ENCODE measurements at places on chromosomes 13 and 19.

DNA sequence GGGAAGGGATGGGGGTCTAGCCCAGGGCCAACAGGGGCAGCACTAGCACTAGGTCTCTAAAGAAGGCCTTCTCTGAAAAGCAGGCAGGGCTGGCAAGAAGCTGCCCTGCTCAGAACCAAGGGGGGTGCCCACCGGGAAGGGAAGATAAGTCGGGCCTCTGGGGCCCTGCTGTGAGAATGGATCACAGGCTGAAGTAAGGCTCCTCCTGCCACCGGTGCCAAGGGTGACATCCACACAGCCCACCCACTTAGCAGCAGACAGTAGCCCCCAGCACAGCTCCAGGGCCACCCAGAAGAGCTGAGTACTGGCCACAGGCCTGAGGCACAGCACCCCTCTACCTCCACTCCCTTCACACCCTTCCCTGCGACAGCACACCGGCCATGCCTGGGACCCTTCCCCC, 5.9 kb downstream of the ELL start:
- DNase-seq: no peak

DNA sequence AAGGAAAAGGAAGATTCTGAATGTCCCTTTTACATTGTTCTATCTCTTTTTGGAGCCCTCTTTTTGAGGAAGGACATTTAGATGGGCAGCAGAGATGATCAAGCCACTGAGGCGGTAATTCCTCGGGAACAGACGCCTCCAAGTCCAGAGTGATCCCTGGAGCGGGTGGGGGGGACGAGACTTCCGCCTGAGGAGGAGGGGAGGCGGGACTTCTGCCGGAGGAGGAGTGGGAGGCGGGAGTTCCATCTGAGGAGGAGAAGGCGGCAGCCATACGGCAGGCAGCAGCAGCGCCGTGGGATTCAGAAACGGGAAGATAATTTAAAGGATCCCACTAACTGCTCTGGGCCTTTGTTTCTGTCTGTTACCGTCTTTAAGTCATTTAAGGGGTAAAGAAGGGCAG, 37.6 kb upstream of the CD177 start:
- DNase-seq: no peak

GRCh38 chr13:44373247-44373600, 400 bp upstream of the SERP2 start:
- no peak for DNase-seq

- peak; percentile 1 for DNase-seq
Observed at GRCh38 chr13:52738719-52739467, 727 bp downstream of the CNMD start.

DNA sequence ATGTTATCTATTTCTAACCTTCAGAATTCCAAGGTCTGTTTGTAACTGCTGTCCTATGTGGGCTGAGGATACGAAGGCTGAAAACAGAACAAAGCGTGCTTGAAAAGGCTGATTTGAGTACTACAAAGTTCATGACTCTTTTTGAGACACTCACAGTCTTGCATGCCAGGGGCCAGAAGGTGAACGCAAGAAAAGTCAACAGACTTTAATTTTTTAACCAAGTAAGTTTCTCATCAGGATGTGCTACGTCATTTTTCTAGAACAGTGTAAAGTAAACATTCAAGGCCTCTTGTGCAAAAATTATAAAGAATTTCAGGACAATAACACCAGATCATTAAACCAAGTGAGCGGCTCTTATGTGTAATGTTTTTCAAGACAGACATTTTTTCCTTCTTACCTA, 163.5 kb downstream of the COG6 start:
- DNase-seq: no peak

GRCh38 chr19:45202637-45203036, 24.1 kb downstream of the BLOC1S3 start:
- DNase-seq: no peak

GRCh38 chr13:81658598-81659370, 1317.9 kb upstream of the SPRY2 start:
- no peak for DNase-seq

GRCh38 chr13:50200569-50200968, 185.3 kb downstream of the KCNRG start:
- no peak for DNase-seq

GRCh38 chr19:49064768-49065611, at the start of gene NTF4:
NTF4 (minus strand) TSS chr19:49064818; CDS start chr19:49061997, 2,821 bp downstream.
- DNase-seq: no peak

- DNase-seq: peak; percentile 88
Observed at GRCh38 chr13:28658796-28659620, at the start of gene POMP. POMP (plus strand) TSS chr13:28659130; CDS start chr13:28659185, 55 bp downstream.

- no peak for DNase-seq
Observed at GRCh38 chr13:46953941-46954340, 57.1 kb upstream of the HTR2A start.

DNA sequence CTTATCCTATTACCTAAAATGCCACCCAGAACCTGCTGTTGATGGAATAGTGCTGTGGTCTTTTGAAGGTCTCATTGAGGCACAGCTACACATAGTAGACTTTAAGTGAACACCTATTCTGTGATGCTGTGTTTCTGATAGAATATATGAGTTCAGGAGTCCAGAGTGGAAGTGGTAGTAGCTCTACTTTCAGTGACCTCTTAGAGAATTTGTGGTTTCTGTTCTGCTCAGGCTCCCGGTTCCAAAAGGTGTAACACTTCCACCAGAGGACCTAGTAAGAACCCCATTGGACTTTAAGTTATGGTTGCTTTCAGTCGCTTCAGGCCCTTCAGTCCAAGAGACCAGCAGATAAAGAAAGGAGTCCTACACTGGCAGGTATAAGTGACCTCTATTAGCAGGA, 11.4 kb upstream of the MYCBP2 start:
- no peak for DNase-seq

GRCh38 chr13:98626298-98626935, 49.5 kb upstream of the STK24 start:
- DNase-seq: no peak

DNA sequence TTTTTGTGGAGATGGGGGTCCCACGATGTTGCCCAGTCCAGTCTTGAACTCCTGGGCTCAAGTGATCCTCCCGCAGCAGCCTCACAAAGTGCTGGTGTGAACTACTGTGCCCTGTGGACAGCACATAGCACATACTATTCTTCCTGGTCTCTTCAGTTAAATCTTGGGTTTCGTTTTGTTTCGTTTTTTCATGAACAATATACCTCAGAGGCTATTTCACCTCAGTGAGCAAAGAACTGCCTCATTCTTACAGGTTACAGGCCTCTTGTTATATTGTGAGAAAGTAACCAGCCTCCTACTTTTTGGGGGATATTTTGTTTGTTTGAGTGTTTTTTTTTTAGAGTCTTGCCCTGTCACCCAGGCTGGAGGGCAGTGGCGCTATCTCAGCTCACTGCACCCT, 1.3 kb upstream of the C3 start:
- no peak for DNase-seq

GRCh38 chr19:54035215-54036178, 28.2 kb downstream of the VSTM1 start:
- no peak for DNase-seq

DNA sequence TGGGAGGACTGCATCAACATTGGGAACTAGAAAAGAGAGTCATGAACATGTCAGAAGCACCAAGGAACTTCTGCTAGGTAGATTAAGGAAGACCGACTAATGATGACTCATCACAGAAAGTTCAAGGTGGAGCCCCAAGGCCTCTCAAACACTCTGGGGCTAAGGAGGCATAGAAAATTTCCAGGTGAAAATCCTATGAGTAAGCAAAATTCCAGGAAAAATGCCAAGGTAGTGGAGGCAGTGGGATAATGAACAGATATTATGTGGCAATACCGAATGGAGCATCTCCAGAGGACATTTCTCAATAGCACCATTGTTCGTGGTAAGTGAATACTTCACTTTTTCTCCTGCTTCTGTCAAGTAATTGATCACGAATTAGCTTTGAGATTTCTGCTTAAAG, 336.5 kb downstream of the MZT1 start:
- no peak for DNase-seq

DNA sequence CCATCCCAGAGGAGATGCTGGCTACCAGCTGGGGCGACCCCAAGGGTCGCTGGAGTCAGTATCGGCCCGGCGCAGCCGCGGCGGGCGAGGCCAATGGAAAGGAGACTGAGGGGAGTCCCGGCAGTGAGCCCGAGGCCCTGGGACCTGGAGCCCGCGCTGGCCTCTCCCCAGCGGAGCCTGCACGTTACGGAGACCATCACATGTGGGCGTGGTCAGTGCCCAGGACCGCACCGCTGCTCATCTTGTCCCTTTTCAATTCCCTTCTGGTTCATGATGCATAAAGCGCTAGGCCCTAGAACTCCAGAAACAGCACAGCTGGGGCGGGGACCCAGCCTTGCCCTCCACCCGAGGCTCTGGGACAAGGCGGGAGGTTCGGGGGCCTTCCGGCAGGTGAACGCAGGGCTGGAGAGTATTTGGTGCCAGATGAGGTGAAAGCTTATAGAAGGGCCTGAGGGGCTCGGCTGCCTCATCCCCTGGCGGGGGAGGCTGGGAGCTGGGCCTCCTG, 8.0 kb downstream of the C19orf25 start:
- no peak for DNase-seq

DNA sequence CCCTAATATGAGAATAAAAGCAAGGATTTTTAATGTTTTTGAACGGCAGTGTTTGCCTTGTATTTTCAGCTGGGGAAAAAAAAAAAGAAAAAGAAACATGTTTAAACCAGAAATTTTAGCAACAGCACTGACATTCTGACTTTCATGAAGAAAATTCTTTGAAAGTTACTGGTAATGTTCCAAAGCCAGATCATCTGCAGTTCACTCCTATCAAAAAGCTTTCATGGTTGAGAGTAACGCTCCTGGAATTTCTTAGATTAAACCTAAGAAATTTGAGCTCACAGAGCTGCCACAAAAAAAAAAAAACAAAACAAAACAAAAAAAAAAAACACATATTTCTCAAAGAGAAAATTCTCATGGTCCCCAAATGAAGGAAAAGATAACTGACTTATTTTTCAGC, 1106.7 kb downstream of the EFNB2 start:
- no peak for DNase-seq

GRCh38 chr19:47309038-47309437, 623 bp upstream of the C5AR1 start:
- DNase-seq: no peak

- DNase-seq: no peak
Observed at GRCh38 chr19:46481947-46482346, 10.6 kb upstream of the PNMA8A start.

GRCh38 chr19:44112802-44113137, 429 bp upstream of the ZNF225 start:
- DNase-seq: no peak

DNA sequence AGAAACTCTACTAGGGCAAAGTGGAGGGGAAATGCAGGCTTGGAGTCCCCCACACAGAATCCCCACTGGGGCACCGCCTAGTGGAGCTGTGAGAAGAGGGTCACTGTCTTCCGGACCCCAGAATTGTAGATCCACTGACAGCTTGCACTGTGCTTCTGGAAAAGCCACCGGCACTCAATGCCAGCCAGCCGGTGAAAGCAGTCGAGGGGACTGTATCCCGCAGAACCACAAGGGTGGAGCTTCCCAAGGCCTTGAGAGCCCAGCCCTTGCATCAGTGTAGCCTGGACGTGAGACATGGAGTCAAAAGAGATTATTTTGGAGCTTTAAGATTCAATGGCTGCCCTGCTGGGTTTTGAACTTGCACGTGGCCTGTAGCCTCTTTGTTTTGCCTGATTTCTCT, 47.2 kb upstream of the FAM124A start:
- DNase-seq: no peak

DNA sequence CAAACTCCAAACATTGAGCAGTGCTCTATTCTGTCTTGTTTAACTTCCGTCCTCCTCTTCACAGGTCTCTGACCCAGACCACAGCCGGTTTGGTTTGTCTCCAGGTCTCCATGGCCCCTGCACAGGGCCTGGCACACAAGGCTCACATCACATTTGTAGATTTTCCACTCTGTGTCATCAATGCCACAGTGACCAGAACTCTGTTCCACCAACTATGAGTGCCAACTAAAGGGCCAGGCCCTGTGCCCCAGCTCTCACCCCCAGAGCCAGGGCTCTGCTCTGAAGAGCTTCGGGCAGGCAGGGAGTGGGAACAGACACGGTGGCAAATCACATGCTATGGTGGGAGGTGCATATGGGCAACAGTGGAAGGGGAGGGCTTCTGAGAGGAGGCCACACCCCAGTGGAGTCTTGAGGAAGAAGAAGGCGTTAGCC, 16.0 kb downstream of the SMG9 start:
- DNase-seq: no peak

DNA sequence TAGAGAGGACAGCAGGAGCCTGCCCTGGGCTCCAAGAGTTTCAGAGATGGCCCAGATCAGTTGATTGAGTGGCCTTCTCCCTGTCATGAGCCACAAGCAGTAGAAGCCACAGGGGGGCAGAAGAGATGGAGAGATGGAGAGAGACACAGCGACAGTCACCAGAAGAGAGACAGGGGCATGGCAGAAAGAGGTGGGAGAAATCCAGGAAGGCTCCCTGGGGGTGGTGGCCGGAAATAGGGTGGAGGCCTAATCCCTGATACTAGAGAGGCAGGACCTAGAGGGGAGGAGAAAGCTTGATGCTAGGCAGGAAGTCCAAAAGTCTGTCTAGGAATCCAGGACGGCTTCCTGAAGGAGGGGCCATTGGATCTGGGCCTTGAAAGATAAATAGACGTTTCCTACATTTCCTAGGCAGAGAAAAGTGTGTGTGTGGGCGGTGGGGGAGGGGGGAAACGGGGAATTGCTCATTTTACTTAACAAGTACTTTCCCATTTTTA, 9.6 kb upstream of the TPM4 start:
- peak; percentile 24 for DNase-seq
